ENCODE measurements at places on chromosomes 16 and 17.

- no peak for DNase-seq
Observed at GRCh38 chr16:64513871-64514270, 608.0 kb downstream of the CDH11 start.

- peak; percentile 68 for DNase-seq
Observed at GRCh38 chr17:50558941-50559614, 1.4 kb upstream of the CACNA1G start.

GRCh38 chr16:11393366-11393765 lies 48.1 kb downstream of the RMI2 start:
- no peak for DNase-seq

DNA sequence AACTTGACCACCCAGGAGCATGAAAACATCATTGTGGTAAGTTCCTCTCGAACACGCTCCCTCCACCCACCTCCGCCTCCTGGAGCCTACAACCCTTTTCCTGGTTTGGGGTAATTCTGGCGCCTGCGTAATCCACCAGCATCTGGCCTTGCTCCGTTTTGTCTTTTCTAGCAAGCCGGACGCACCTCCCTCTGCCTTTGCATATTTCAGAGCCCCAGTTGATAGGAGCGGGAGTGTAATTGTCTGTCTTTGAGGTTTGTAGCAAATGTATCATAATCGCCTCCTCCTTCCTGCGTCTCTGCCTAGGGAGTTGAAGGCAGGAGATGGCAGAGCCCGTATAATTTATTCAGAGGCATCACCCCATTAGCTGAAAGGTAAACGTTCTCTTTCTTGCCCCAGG lies 121.3 kb upstream of the PLCG2 start:
- no peak for DNase-seq

DNA sequence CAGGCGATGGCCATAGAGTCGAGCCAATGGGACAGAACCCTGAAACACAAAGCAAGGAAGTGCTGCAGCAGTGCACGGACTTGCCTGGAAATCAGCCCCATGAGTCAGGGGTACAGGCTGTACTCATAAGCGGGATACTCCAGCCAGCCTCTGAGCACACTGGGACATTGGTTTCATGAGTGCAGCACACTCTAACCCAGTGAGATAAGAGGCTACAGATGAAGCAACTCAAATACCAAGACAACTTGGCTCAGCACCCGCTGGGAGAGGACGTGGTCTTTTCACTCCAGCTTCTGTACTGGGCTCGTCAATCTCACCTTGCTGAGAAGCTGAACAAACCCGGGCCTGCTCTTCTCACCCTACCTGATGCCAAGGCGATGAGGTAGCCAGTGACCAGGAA lies 98.2 kb downstream of the AXIN2 start:
- DNase-seq = no peak

- DNase-seq = no peak
Observed at GRCh38 chr16:27285676-27286196, 17.2 kb upstream of the NSMCE1 start.

GRCh38 chr17:45172541-45173286 lies 11.0 kb downstream of the HEXIM2 start:
- DNase-seq = peak; percentile 78

- DNase-seq = no peak
Observed at GRCh38 chr16:50899951-50900350, 158.1 kb downstream of the CYLD start.

DNA sequence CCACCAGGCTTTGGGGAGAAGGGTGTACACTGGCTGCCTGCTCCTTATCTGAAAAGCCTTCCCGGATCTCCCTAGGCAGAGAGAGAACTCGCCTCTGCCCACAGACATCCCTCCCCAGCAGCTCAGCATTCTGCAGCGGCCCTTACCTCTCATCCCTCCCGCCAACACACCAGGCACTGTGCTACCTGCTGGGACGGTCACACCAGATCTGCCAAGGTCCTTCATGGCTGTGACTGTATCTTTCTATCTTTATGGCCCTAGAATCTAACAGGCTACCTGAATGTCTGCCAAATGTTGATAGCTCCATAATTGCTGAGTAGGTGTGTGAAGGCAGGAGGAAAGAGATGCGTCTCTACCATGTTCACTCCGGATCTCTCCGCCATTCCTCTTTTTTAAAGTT lies 7.9 kb downstream of the TSNAXIP1 start:
- DNase-seq = no peak

DNA sequence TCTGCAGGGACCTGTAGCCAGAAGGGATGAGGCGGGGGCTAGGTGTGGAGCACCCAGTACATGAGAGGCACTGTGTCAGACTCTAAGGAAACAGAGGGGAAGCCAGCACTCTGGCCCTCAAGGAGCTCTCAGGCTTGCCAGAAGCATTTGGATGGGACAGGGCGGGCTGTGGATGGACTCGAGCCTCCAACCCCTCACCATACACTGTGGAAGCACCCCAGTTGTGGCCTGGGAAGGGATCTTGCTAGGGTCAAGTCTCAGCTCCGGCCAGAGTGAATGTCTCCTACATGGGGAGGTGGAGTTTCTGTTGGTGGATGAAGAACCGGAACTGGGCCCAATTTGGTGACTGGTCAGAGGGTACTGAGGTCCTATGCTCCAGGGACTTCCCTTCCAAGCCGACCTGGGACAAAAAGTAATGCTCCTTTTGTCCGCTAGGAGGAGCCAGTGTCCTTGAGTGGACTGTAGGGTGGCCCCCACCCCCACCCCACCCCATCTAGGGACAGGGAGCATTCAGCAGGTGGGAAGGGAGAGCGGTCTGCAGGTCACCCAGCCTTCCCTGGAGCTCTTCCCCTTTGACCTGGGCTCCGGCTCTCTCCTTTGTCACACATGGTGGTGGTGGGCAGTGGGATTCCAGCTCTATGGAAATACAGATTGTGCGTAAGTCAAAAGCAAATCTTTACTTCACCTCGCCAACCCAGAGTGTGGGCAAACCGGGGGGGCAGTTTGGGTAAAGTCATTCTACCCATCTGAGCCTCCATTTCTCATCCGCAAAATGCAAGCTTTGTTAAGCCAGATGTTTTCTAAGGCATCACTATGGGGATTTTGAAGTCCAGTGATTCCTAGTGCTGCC lies 20.4 kb upstream of the PHB1 start:
- peak; percentile 72 for DNase-seq

DNA sequence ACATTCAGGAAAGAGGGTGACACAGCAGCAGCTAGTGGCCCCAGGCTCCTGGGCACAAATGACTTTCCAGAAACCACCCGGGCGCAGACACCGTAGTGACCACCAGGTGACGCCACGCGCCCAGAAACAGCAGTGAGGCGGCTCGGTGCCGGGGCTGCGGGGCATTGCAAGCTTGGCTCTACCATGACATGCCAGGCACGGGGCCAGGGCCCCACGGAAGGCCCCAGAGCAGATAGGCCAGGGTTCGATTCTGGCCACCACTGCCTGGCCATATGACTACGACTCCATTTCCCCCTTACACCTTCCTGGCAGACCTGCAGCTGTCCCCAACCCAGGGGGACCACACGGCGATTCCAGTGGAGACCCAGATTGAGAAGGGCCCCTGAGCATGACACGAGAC lies 6.7 kb downstream of the RHBDF1 start:
- peak; percentile 94 for DNase-seq

- no peak for DNase-seq
Observed at GRCh38 chr16:83296505-83296904, 511.3 kb upstream of the HSBP1 start.

GRCh38 chr16:8798174-8798527 lies 512 bp downstream of the PMM2 start:
- no peak for DNase-seq

DNA sequence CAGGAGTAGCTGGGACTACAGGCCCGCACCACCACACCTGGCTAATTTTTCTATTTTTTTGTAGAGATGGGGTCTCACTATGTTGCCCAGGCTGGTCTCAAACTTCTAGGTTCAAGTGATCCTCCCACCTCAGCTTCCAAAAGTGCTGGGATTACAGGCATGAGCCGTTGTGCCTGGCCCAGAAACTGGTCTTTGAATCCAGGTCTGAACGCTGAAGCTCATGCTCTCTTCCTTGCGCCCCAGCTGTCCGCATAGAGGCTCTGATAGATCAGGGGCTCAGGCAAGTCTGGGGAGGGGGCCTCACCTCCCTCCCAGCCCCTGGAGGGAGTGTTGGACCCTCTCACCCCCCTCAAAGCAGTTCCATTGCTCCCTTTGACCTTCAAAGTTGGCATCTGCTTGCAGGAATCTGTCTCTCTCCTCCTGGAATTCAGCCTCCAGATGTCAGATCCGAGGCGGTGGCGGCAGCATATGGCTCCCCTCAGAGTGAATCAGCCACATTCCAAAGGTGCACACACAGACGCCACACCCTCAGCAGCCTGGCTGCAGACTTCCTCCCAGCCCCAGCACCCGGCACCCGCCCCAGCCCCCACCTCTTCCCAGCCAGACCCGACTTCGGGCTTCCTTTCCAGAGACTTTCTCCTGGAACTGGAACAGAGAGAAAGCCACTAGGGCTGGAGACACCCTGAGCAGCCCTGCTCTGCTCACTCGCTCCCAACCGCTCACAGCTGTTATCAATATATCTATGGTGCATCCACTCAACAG lies 16.9 kb upstream of the GLIS2 start:
- no peak for DNase-seq

DNA sequence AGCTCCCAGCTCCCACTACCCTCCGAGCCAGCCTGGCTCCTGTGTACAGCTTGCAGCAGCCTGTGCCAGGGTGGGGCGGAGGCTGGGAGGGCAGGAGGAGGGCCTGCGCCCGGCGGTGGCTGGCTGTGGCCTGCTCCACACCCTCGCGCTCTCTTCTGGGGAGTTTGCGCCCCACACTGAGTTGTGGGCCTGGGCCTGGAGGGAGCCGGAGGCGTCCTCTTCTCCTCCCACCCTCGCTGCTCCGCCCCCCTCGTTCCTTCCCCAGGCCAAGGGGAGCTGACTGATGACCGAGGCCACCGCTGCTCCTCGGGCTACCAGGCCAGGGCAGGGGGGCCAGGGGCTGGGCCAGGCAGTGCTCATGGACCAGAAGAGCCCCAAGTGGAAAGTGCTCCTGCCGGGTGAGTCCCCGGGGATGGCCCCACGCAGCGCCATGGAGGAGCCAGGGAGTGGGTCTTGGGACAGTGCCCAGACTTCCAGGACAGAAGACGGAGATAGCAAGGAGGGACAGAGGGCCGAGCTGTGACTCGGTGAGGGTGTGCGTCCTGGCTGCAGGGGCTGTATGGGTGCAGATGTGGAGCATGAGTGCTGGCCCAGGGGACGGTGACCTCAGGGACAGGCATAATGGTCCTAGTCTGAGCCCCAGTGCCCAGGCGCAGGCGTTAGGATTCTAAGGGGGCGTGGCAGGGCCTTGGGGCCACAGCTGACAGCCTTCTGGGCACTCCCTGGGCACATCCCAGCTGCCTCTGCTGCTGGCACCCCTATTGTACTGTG lies 242.1 kb upstream of the GSE1 start:
- DNase-seq = no peak

DNA sequence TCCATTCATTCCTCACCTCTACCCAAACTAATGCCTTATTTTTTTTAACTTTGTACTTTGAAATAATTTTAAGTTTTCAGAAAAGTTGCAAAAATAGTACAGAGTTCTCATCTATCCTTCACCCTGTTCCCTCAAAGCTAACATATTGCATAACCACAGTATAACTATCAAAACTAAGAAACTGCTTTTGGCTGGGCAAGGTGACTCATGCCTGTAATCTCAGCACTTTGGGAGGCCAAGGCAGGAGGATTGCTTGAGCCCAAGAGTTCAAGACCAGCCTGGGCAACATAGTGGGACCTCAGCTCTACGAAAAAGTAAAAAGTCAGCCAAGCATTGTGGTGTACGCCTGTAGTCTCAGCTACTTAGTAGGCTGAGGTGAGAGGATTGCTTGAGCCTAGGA lies 147.7 kb downstream of the SKAP1 start:
- no peak for DNase-seq

DNA sequence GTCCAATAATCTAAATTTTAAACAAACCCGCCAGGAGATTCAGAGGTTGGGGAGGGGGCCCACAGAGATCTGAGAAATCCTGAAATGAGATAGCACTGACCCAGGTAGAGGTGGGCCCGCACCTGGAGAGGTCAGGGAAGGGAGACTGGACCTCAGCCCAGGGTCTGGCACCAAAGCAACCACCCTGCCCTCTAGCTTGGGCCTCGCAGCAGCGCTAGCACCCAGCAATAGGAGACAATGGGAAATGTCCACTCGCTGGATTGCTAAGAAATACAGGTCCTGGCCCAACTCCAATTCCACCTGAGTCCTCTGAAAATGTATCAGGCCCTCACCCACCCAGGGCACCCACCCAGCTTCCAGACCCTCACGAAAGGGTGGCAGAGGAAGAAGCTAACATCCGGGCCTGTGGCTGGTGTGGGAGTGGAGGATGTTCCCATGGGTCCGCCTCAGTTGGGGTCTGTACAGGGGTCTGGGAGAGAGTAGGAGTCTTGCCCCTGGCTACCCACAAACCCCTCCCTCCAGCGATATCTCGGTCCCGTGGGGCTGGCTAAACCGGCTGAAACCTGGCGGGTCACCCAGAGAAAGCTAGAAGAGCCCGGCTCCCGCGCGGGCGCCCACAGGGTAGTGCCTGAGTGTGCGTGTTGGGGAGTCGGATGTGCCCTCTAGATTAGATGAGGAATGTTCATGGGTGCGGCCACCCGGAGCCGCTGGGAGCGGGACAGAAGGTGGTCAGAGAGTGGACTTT lies 1.1 kb downstream of the PLLP start:
- no peak for DNase-seq

DNA sequence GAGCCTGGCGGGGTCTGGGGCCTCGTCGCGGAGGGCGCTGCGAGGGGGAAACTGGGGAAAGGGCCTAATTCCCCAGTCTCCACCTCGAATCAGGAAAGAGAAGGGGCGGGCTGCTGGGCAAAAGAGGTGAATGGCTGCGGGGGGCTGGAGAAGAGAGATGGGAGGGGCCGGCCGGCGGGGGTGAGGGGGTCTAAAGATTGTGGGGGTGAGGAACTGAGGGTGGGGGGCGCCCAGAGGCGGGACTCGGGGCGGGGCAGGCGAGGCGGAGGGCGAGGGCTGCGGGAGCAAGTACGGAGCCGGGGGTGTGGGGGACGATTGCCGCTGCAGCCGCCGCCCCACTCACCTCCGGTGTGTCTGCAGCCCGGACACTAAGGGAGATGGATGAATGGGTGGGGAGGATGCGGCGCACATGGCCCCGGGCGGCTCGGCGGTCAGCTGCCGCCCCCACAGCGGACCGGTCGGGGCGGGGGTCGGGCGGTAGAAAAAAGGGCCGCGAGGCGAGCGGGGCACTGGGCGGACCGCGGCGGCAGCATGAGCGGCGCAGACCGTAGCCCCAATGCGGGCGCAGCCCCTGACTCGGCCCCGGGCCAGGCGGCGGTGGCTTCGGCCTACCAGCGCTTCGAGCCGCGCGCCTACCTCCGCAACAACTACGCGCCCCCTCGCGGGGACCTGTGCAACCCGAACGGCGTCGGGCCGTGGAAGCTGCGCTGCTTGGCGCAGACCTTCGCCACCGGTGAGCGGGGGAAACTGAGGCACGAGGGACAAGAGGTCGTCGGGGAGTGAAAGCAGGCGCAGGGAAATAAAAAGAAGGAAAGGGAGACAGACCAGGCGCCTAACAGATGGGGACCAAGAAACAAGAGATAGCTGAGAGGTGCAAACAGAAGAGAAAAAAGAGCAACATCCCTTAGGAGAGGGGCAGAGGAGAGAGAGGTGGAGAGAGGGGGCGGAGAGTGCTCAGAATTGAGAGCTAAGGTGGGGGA lies at the start of gene PNMT:
TSS of gene PNMT (plus strand) at position 509 of the 980 bp plus-strand sequence. CDS start at position 532, 23 bp downstream.
- DNase-seq = peak; percentile 87

GRCh38 chr16:64365448-64365931 lies 756.4 kb downstream of the CDH11 start:
- no peak for DNase-seq
